Bladder microvascular endothelial cell (primary cell): ENCODE measurements at places on chromosomes 13 and 19. TPM values are rescaled to one million over a fixed set of nuclear protein-coding genes. Genes with fewer than 3 reads are reported as not detected.

KLHL26 gene
- total RNA-seq, result 1.5 and 9.9 TPM in 2 replicates

ADAMTS10 gene
- 1.1 and 14.2 TPM in 2 replicates for total RNA-seq

RNF17 gene
- not detected in 2 replicates for total RNA-seq

SPINT2 gene
- 7.0 and 61.4 TPM in 2 replicates for total RNA-seq

UPK1A gene
- total RNA-seq, result not detected in 2 replicates

RNF225 gene
- total RNA-seq, result not detected in 2 replicates

TBXA2R gene
- 1.1 and 2.1 TPM in 2 replicates for total RNA-seq

CPB2 gene
- total RNA-seq, result not detected in 2 replicates

GRIK5 gene
- total RNA-seq, result 0.06 TPM in 1 of 2 replicates, not detected in the other
